AG09309 (cell line): ENCODE measurements at places on chromosomes 4 and X.

DNA sequence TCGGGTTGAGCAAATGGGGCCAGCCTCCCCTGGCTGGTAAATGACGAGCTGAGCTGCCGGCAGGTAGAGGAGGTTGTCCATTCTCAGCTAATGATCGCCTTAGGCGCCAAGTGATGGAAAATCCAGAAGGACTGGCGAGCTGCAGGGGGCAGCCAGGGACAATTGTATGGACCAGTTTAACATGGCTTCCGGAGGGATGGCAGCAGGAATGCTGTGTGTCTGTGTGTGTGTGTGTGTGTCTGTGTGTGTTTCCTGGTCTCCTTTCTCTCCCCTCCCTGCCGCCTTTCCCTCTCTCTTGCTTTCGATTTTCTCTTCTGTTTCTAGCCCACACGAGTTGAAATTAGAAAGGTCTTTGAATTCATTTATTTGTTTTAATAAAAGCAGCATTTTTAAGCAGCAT is 45.2 kb upstream of the BCOR start:
- DNase-seq = no peak

- DNase-seq = no peak
These were observed 57.9 kb downstream of the CPEB2 start for GRCh38 chr4:15060213-15060612.

DNA sequence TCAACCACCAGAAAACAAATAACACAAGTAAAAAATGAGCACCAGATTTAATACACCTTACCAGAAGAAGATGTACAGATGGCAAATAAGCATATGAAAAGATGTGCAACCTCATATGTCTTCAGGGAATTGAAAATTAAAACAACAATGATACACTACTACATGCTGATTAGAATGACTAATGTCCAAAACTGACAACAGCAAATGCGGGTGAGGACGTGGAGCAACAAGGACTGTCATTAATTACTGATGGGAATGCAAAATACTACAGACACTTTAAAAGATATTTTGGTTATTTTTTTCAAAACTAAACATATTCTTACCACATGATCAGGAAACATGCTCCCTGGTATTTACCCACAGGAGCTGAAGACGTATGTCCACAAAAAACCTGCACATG is 140.3 kb downstream of the FRYL start:
- no peak for DNase-seq

- no peak for DNase-seq
These were observed 6.4 kb upstream of the PITX2 start for GRCh38 chr4:110629214-110629754.

DNA sequence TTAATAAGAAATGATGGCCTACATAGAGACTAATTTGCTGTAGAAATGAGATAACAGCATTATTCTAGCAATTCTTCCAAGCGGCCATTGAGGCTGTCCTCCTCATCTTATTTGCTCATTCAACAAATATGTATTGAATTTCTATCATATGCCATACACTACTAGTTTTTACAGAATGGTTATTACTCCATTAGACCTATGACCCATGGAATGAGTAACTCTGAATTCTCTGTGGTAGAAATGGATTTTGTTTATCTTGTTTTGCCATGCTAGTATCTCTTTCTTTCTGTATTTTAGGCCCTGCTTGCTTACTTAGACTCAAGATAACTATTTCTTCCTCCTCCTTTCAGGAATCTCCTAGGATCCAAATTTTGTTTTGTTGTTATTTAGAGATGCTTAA is 103.5 kb downstream of the RPA4 start:
- DNase-seq = no peak

DNA sequence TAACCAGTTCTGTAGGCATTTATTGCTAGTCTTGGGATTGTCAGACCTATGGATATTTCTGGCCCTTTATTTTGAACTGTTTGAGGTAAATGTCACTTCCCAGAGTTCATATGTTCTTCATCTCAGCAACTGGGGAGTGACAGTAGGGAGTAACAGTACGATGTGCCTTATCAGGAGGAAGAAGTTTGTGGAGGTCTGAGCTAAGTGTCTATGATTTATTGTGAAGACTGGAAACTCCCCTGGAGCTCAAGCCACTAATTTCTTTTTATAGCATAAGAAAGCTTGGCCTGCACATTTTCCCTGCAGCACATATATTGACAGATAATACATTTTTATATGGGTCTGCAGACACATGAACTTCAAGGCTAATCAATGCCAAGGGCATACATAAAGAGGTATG is 383.8 kb downstream of the GRXCR1 start:
- DNase-seq = no peak

- no peak for DNase-seq
These were observed 16.4 kb upstream of the PPID start for GRCh38 chr4:158739600-158739999.

- no peak for DNase-seq
These were observed 43.2 kb upstream of the CCDC149 start for GRCh38 chr4:24956091-24956490.

GRCh38 chrX:118025226-118025625 is 91.4 kb downstream of the KLHL13 start:
- no peak for DNase-seq

GRCh38 chrX:37863728-37864127 is 16.4 kb upstream of the DYNLT3 start:
- no peak for DNase-seq

DNA sequence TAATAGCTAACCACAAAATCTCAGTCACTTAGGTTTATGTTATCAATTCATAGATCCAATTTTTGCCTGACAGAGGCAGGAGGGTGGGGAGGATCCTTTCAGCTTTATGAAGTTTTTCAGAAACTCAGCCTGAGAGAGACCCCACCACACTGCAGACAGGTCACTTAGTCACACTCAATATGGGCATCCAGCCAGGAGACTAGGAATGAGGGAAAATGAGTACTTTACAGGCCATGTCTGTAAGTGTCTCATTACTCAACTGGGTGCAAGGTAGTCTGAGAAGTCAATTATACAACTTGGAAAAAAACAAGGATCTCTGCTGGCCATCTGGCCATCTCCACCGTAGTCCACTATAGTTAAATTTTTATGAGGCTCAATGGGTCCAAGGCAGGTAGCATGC is 365.9 kb downstream of the INPP4B start:
- DNase-seq = no peak

GRCh38 chr4:159017323-159018026 is 85.4 kb upstream of the RAPGEF2 start:
- no peak for DNase-seq

- no peak for DNase-seq
These were observed 64.4 kb downstream of the DDX60L start for GRCh38 chr4:168415911-168416310.

DNA sequence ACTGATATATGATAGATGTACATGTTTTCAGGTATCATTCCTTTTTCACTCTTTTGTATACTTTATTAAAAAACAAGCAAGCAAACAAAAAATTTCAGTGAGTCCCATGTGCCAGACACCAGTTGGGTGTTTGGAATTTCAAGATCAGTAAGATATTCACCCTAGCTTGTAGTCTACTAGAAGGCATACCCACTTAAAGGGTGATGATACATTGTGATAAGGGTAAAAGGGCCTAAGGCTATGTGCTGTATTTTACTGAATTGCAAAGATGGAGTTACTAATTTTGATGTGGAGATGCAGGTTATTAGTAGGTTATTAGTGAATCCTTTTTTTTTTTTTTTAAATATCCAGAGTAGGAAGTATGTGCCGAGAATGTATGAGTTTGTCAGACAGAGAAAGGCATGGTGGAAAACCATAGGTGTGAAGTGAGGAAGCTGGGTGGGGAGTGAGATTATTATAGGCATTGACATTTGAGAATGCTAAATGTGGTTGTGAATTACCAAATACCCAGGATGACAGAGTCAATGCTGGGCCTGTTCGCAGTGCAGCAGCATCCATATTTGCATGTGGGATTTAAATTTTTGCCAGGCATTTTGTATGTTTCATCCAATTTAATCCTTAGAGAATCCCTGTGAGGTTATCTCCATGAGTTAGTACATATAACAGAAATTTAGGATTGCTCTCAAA is 10.1 kb downstream of the STIM2 start:
- no peak for DNase-seq

DNA sequence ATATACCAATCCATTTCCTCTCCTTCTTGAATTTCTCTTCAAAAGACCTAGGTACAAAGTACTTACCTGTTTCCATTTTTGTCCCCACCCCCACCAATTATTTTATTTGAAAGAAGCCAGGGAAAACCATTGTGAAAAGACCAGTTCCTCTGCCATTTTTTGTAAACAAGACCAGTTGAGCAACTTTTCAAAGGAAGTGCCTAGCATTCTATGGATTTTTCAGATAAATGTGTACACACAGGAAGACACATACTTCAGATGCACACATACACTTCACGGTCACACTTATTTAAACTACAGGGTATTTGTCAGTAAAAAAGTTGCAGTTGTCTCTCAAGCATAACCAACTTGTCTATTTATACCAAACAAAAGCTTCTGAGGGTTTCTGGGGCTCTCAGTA is 587.2 kb upstream of the KLHL4 start:
- no peak for DNase-seq
